ENCODE measurements at places on chromosomes 1 and 21.

GRCh38 chr1:5810553-5811270 lies 181.5 kb downstream of the NPHP4 start:
- no peak for DNase-seq

- DNase-seq, result no peak
Observed at GRCh38 chr1:56511766-56512165, 67.6 kb downstream of the PLPP3 start.

DNA sequence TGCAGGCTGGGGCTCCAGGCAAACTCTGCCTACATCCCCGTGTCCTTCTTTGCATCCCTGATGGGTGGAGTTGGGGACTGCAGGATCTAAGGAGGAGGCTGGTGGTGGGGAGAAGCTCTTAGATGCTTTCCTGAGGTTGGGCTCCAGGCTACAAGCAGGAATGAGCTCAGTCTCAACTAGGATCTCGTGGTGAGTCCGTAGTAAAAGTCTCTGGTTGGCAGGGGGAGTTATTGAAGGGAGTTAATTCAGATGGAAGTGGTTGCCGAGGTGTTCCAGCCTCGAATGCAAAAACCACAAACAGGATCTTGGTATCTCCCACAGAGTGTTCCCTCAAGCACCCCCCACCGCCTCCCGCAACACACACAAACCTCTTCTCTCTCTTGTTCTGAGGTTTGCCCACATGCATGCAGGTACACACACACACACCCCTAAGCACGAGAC lies 35.0 kb downstream of the TMCC2 start:
- no peak for DNase-seq

DNA sequence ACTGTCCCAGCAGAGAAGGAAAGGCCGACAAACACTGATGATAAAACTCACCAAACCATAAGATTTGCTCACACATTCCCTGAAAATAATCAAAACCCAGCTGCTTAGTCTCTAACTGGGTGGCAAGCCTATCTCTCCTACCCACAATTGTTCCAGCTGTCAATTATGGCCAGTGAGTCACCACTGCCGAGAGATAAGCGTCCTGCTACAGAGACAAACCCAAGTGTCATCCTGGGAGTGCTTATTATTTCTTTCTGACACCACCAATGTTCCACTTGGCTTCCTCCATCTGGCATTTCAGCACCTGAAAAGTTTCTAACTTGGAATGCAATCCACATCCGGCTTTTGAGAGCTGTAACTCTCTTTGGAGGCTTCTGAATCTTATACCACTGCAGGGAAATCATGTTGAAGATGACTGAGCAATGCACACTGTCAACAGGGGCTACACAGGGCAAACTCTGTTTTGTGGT lies 51.5 kb upstream of the VAV3 start:
- DNase-seq, result peak; percentile 38

- no peak for DNase-seq
Observed at GRCh38 chr21:46152927-46153246, 2.5 kb downstream of the FTCD start.

GRCh38 chr1:143574891-143575520 lies 396.8 kb downstream of the FAM72C start:
- no peak for DNase-seq

DNA sequence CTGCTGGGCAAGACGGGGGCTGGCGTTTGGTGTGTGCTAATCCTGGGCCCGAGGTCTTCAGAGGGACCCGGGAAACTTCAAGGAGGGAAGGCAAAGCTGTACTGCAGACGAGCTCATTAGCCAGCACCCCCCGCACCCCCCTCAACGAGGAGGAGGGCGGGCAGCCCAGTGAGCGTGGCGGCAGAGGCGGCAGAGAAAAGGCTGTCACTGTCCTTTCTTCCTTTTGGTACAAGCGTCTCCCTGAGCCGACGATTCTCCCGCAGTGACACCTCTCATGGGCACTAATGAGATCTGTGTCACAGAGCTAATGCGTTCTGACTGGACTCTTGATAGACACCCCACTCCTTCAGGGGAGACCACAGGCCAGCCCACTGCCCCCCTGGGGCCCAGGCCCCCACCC lies 29.5 kb downstream of the DMAP1 start:
- DNase-seq, result no peak

GRCh38 chr1:51549016-51549619 lies 30.1 kb upstream of the EPS15 start:
- no peak for DNase-seq

- no peak for DNase-seq
Observed at GRCh38 chr1:67525053-67525760, 95.0 kb upstream of the SERBP1 start.

DNA sequence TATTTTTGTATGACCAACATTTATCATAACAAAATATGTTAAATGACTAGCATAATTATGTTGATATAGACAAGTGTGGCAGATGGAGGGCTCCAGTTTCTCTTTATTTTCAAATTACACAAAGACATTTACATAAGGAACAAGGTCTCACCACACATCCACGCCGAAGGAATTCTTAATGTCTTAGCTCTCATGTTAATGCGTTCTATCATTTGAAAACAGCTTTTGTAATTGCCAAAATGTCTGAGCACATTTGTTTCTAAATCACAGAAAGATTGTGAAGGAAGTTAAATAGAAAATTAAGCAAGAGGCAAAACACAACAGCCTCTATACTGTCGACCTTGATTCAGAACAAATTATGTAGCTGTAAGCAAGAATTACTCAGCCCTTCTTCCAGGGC lies 223.0 kb upstream of the NR5A2 start:
- no peak for DNase-seq

DNA sequence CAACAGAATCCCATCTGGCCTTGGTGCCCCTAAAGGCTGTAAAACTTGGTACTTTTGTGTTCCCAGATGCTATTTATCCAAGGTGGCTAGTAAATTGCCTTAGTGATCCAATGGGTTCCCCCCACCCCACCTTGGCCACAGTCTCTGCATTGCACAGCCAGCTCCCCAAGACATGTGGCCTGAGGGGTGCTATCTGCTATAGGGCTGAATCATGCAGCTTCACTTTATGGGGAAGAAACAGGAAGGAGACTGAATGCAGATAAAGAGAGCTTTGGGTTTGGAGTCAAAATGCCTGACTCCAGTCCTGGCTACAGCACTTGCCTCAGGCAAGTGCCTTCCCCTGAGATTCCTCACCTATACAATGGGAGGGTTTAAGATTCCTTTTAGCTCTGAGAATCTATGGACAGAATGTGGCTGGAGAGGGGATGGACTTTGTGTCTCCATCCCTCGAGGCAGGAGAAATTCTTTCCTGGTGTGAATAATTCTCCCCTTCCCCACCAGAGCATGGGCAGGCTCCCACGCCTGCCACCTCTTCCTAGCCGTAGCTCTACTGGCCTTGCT lies 6.5 kb downstream of the RHEX start:
- no peak for DNase-seq

Measured in SK-N-SH (cell line).